ENCODE measurements at places on chromosomes 16 and 17.
A peak's percentile ranks its signal among the peaks of the same experiment; 100 is the strongest.

- DNase-seq, result no peak
These were observed 37.2 kb upstream of the BCAR1 start for GRCh38 chr16:75288596-75289120.

DNA sequence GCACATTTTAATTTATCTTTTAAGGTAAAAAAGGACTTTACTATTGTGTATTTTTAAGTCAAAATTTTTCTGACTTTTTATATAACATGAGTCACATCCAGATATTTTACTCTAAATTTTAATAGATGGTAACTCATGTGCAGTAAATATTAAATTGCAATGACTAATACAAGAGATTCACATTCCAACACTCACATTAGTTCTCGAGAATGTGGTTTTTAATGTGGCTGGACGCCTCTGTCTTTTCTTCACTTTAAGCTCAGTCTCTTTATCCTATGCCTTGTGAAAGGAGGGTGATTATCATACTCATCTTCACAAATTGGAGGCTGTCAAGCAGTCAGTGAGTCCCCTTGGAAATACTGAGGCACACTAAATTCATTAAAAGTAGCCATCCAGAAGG lies 315.6 kb downstream of the HS3ST3B1 start:
- no peak for DNase-seq

DNA sequence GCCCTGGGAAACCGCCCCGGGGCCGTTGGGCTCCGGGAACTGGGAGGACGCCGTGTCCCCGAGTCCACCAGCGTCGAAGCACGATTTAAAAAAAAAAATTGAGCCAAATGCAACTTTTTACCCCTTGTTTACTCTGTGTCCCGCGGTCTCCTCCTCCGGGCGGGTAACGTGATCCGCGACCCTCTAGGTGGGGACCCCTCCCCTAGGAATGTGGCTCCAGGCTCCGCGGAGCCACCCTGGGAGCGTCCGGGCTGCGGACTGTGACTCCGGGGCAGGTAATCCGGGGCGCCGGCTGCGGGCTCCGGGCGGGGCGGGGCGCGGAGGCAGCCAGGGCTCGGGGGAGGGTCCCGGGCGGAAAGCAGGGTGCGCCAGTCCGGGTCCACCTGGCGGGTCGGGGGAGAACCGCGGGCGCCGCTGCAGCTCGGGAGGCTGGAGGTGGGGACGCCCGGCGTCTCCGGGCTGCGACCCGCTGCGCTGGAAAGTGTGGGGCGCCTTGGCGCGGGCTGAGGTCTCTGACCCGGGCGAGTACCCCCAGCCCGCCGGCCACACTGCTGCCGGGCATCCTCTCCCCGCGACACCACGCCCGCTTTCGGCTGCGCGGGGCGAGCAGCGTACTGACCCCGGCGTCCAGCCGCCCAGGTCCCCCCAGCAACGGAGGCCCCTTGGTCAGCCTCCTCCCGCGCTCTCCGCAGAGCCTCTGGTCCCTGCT lies 852 bp upstream of the HELZ start:
- DNase-seq, result no peak

DNA sequence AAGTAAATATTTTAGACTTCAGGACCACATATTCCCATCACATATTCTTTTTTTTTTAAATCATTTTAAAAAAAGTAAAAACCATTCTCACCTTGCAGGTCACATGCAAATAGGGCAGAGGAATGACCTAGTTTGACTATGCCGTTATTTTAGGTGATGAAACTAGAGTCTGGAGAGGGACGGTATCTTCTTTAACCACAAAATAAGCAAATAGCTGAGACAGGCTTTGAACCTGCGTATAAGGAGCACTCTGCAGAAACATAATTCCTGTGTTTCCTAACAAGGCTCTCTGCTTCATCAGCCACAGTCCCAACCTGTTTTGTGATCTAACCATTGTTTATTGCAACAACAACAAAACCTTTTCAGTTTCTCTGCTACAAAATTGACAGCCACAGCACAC lies 121.5 kb downstream of the PCTP start:
- no peak for DNase-seq

GRCh38 chr16:72645538-72645937 lies 402.4 kb downstream of the ZFHX3 start:
- no peak for DNase-seq

DNA sequence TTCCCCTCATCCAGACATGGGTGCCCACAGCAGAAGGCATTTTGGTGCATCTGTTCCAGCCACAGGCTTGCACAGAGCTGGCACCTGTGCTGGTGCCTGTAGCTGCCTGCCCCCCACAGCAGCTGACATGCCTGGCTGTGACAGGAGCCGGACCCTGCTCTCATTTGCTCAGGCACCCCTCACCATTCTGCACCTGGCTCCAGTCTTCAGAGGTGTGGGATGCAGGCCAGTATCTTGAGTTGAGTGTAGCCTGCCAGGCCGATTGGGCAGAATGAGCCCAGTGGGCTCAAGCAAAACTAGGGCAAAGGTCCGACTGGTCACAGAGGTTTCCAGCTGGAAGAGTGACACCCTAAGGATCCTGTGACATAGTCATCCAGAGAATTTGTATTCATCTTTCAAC lies 887.7 kb downstream of the CDH11 start:
- DNase-seq, result no peak

DNA sequence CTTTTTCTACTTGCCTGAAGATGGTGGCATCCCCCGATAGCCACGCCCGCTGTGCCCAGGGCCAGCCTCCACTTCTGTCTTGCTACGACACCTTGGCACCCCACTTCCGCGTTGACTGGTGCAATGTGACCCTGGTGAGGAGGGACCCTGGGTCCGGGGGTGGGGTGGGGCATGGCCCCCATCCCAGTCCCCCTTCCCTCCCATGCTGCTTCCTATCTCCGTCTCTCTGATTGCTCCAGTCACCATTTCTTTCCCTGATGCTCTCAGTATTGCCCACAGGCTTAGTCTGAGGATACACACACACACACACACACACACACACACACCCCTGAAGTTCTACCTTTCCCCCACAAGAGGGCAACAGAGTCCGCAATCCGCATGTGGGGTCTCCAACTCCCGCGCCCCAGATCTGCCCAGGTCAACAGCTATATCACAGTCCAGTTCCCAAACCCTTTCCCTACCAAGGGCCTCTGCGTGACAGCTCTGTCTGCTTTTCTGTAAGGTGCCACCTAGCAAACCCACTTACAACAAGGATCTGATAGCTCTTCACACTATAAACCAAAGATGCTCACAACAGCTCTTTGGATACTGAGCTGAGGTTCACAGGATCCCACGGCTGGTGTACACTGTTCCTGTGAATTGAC lies 3.4 kb downstream of the SGCA start:
- peak; percentile 53 for DNase-seq

DNA sequence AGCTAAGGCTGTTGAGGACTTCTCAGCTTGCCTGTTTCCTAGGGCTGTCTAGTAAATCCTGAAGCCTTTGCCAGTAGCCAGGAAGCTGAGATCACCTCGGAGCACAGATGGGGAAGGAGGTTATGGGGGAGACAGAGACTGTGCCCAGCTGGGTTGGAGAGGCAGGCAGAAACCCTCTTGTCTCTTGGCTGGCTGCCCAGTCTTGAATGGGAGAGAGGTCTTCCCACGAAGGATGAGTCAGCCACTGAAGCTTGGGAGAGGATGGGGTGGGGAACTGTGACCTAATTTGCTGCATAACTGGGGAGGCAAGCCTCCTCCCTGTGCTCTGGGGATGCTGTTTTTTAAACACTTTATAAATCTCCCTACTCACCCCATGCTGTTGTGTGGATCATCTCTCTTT lies 69.8 kb downstream of the SHISA9 start:
- peak; percentile 90 for DNase-seq

- DNase-seq, result no peak
These were observed 46.6 kb upstream of the KCNJ16 start for GRCh38 chr17:70028397-70028796.

DNA sequence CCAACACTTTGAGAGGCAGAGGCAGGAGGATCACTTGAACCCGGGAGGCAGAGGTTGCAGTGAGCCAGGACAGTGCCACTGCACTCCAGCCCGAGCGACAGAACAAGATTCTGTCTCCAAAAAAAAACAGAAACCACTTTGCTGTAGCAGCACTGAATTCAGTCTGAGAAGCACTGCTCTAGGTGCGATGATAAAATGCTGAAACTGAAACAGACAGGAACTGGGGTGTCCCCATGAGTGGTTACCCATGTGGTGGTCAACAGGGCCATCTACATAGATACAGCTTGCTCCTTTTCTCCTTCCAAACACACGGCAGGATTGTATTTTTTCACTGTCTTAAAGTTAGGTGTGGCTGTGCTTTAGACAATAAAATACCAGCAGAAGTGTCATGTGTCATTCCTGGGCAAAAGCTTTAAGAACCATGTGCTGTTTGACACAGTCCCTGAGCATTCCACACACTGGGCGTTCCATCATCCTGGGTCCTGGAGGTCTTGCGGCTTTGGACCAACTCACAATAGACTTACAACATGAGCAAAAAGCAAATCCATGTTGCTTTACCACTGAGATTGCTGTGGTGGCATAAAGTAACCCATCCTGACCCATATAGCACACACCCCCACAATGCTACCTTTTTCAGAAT lies 11.5 kb downstream of the GAS7 start:
- DNase-seq, result no peak

DNA sequence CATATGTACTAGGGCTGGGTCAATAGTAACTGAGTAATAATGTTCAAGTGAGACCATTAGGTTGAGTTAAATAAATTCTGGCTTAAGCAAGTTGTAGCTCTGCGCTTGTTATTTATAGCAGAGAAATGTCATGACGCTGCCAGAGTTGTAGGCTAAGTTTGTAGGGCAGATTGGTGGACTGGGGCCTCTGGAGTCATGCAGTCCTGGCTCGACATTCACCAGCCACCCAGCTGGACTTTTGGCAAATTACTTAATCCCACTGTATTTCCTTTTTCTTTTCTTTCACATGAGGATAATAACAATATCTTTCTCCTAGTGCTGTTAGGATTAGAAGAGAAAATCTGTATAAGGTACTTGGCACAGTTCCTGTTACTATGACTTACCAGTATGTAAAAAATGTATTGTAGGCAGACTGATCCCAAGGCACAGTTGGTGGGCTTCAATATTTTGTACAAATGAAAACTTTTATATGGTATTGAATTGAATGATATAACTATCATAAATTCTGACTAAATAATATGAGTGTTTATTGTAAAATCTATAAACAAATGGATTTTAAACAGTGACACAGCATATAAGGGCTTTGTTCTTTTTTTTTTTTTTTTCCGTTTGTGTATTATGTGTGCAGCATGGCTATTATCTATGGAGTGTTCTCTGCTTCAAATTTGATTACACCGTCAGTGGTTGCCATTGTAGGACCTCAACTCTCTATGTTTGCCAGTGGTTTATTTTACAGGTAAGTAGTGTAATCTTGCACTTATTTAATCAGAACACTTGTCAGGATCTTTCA lies 2.6 kb downstream of the MFSD11 start:
- no peak for DNase-seq

- DNase-seq, result no peak
These were observed 25.5 kb upstream of the METRNL start for GRCh38 chr17:83053739-83054451.

DNA sequence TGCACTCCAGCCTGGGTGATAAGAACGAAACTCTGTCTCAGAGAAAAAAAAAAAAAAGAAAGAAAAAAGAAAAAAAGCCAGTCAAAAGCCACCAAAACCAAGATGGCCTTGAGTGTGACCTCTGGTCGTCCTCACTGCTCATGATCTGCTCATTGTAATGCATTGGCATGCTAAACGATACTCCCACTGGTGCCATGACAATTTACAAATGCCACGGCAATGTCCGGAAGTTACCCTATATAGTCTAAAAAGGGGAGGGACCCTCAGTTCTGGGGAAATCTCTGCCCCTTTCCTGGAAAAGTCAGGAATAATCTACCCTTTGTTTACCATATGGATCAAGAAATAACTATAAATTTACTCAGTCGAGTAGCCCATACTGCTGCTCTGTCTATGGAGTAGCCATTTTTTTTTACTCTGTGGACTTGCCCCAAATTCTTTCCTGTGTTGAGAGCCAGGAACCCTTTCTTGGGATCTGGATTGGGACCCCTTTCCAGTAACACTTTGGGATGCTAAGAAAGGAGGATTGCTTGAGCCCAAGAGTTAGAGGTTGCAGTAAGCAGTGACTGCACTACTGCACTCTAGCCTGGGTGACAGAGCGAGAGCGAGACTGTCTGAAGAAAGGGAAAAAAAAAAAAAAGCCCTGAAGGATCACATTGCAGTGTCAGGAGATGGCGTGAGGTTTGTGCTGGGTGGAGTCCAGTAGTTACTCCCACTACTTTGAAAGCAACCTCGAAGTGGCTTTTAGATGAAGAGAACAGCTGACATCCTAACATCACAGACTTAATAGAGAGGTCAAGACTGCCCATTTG lies 3.7 kb upstream of the TMEM231 start:
- DNase-seq, result no peak

DNA sequence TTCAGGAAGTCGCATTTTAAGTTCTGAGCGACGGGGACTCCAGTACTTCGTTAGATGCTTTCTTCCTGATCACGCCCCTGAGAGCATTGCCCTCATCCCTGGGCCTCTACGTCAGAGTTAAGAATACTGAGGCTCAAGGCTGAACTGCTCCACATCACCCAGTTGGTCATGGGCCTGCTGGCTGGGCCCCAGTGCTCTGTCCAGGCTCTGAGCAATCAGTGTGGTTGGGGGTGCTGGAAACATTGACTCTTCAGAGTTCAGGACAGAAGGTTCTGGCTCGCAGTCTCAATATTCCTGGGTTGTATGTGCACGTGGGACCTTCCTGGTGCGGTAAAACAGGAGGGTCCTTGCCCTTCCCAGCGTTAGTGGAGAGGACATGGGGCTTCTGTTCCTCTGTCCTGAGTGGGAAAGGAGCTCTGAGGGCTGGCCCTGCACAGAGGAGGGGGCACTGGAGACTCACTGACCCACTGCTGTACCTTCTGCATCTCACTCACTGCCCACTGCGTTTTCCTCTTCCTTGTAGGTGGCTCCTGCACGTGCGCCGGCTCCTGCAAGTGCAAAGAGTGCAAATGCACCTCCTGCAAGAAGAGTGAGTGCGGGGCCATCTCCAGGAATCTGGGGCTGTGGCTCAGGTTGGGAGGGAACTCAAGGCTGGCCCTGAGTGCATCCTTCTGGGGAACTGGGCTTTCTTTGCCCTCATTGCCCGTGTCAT lies 518 bp downstream of the MT1E start:
- peak; percentile 53 for DNase-seq

DNA sequence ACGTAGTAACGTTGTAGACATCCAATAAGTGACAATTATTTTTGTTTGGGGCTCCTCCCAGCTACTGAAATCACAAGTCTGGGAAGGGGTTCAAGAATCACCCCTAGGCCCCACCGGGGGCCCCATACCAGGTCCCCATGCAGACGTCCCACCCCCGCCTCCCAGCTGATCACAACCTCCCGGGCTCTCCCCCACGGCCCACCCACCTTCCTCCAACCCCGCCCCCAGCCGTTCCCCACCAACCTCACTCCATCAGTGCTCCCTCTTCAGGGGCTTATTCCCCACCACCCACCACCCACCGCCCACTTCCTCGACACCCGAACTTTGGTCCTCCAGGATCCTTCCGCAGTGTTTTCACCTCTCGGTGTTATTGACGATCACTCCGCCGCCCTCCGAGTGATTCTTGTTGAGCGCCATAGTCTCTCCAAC lies 240 bp downstream of the WBP2 start:
- DNase-seq, result no peak

Data from RCC 7860 (cell line).